ENCODE measurements at places on chromosomes 1 and 21.

DNA sequence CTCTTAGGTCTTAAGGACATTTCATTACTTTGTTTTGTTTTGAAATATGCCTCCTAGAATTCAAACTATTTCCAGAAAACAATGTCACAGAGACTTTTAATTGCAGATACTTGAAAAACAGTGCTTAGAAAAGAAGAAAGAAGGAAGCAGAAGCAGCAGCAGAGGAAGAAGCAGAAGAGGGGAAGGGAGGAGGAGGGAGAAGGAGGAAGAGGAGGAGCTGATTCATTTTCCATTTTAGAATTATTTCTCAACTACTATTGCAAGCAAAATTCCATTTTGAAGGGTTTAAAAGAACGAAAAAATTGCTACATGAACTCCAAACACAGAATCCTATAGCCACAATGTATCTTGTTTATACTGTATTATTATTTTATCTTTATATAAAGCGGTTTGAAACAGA lies 13.9 kb downstream of the RC3H1 start:
- DNase-seq, result no peak

DNA sequence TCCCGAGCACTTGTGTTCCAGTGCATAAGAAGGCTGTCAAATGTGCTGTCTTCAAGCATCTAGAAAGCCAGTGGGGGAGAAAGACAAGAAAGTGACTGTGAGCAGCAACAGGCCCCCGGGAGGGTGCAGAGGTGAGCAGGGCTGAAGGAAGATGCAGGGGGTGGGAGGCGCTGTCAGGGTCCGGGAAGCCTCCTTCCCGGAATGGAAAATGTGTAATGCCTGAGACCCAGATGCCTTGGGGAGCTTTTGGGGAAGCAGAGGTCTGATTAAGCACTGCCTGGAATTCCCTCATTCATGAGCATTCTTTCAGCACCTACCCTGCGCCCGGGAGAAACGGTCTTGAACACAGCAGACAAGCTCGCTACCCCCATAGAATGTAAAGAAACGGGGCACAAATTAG lies 1.3 kb downstream of the NPHP4 start:
- no peak for DNase-seq

DNA sequence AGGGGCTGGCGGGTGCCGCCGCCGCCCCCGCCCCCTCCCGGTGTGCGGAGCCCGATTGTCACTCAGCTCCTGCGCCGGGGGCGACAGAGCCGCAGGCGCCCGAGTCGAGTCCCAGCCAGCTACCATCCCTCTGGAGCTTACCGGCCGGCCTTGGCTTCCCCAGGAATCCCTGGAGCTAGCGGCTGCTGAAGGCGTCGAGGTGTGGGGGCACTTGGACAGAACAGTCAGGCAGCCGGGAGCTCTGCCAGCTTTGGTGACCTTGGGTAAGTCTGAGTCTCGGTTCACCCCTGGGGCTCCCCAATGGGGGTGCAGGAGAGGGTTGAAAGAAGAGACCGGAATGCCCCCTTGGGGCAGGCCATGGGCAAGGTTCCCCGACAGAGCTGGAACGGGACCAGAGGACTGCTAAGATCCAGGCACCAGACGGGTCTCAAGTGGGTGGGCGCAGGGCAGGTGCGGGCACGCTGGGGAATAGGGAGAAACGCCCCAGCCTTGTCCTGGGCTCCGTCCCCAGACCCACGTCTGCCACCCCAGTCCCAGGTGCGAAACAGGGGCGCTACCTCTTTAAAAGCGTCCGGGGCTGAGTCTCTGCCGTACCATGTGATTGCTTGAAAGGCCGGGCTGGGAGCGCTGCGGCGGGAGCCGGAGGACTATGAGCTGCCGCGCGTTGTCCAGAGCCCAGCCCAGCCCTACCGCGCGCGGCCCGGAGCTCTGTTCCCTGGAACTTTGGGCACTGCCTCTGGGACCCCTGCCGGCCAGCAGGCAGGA lies at the start of gene ADORA1:
TSS of gene ADORA1 (plus strand) at position 61 of the 765 bp plus-strand sequence. CDS start 1,116 bp downstream, outside the sequence.
- no peak for DNase-seq

DNA sequence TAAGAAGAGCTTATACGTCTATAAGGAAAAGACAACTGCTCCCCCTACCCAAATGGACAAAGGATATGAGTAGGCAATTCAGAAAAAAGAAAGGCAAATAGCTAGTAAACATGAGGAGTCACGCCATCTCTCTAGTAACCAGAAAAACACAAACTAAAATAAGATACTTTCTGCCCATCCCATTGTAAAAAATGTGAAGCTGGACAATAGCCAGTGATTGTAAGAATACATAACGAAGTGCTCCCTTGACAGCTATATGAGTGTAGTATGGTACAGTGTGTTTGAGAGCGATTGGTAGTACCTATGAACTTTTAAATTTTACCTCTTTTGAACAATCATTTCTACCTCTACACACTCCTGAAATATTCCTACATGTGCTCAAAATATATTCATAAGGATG lies 7.5 kb upstream of the GJA8 start:
- DNase-seq, result no peak

- no peak for DNase-seq
These were observed 87.2 kb upstream of the POU3F1 start for GRCh38 chr1:38133756-38134155.

GRCh38 chr1:9069326-9070100 lies at the start of gene SLC2A5:
Gene SLC2A5, minus strand, starts transcription at chr1:9069635. Its CDS starts 99 bp downstream, at chr1:9069536.
- no peak for DNase-seq

- no peak for DNase-seq
These were observed 2.3 kb upstream of the EPS8L3 start for GRCh38 chr1:109765896-109766615.

DNA sequence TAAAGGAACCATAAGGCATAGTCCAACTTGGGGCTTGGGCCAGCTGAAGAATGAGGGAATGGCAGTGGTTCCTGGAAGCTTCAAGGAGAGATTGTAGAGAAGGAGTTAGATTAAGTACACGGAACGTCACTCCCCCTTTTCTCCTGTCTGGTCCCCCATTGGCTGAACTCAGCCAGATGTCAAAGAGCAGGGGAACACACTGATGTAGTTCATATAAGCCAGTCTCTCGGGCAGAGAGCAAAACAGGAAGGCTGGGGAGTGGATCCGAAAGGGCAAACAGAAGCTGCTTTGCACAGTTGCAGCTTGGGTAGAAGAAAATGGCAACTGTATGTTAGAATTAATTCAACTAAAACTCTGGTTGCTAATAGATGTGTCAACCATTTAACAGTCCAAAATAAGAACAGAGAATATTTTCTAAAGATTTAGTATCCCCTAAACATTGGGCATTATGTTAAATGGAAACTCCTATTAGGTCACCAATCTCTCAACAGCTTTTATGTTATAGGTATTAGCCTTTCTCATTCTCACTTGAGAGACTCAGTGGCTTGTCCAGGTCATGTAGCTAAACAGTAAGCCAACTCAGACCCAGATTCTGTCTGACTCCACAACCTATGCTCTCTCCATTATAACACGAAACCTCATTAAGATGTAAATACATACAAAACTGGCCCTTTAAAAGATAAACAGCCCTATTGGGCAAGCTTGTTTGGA lies 600.7 kb upstream of the USP24 start:
- no peak for DNase-seq

- DNase-seq, result no peak
These were observed 4.3 kb upstream of the C1QTNF12 start for GRCh38 chr1:1250786-1251284.

DNA sequence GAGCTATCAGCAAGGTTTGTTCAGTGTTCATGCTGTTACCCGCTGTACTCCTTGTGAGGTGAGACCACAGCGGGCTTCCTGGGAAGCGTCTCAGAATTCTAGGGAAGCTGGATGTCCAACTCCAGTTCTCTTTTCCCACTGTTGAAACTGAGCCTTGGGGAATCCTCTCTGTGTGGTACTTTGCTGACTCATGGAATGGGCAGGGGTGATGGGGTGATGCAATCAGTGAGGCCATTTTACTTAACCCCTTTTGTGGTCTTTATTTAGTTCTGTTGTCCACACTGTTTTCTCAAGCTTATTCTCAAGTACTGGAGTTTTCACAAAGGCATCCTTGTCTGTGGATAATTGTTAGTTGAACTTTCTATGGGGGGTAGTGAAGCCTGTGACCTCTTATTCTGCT lies 42.6 kb downstream of the ACKR1 start:
- DNase-seq, result no peak

DNA sequence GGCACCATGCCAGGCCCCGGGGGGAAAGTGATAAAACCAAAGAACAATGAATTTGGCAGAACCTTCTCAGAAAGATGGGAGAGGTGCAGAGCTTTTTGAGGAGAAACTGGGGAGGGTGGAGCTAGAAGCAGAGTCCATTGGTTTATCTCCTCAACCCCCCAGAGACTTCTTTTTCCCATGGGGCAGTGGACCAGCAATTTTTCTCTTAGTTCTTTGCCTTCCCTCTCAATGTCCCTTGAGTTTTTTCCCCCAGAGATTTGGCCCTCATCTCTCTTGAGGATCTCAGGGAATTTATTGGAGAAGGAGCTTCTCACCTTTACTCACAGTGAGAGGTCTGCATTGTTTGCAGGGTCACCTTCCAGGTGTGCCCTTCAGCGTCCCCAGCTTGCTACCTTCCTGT lies 5.3 kb upstream of the ARHGEF11 start:
- DNase-seq, result no peak

- no peak for DNase-seq
These were observed 105.6 kb downstream of the MIS18A start for GRCh38 chr21:32173121-32173724.

DNA sequence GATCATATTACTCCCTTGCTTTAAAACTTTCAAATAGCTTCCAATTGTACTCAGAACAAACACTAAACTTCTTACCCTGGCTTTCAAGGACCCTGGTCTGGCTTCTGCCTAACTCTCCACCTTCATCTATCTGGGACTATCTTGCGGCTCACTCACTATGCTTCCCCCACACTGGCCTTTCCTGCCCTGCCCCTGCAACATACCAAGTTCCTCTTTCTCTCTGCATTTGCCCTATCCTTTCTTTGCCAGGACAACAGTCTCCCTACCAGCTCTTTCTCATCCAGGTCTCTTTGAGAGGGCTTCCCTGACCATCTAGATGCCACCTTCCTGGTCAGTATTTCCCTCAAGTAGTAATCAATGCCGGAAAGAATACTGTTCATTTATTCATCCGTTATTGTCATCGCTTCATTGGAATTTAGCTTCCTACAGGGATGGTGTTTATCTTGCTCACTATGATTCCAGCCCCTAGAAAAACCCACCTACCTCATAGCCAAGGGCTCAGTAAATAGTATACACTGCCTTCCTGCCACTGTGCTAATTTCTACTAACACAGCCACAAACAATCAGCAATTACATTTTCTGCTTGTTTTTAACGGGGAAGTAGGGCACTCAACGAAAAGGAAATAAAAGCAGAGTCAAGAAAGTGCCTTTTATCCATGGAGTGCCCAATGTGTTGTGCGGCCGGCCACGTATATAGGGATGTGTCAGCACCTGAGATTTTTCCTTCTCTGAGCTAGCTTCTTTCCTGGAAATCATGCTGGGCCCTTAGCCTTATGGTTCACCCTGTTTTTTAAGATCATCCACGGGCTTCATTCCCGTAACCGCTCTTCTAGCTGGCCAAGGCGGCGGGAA lies 521 bp upstream of the CDC7 start:
- no peak for DNase-seq

GRCh38 chr1:154620751-154621150 lies 12.8 kb upstream of the ADAR start:
- DNase-seq, result no peak

DNA sequence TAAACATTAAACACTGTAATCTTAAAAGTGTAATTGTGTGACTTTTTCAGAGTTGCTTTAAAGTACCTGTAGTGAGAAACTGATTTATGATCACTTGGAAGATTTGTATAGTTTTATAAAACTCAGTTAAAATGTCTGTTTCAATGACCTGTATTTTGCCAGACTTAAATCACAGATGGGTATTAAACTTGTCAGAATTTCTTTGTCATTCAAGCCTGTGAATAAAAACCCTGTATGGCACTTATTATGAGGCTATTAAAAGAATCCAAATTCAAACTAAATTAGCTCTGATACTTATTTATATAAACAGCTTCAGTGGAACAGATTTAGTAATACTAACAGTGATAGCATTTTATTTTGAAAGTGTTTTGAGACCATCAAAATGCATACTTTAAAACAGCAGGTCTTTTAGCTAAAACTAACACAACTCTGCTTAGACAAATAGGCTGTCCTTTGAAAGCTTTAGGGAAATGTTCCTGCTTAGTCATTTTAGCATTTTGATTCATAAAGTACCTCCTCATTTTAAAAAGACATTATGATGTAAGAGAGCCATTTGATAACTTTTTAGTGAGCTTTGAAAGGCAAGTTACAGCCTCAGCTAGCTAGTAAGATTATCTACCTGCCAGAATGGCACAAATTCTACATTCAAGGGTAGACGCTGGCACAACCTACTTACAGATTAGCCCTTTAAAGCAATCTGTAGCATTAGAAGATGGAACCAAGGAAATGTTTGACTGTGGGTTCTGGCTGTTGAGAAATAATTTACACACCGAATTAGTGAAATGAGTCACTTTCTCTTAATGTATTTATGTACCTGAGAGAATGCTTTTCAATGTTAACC lies 9.4 kb downstream of the SOD1 start:
- no peak for DNase-seq

- no peak for DNase-seq
These were observed 27.9 kb downstream of the C1orf115 start for GRCh38 chr1:220717800-220718640.

DNA sequence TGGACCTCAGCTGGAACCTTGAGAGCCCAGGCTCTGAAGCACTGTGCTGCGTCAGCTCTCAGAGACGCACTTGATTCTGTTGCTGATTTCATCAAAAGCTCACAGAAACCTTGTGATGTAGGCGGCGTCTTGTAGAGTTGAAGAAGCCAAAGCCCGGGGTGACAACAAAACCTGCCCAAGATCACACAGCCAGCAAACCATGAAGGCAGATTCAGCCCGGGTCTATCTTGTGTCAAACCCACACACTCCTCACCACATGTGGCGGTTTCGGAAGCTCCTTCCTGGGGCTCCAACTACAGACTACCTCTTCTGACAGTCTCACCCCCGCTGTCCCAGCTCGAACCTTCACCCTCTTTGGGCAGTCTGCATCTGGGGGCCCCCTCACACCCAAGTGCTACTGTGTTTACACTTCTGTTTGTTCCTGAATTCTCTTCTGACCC lies 50.4 kb downstream of the TENT5C start:
- DNase-seq, result no peak

DNA sequence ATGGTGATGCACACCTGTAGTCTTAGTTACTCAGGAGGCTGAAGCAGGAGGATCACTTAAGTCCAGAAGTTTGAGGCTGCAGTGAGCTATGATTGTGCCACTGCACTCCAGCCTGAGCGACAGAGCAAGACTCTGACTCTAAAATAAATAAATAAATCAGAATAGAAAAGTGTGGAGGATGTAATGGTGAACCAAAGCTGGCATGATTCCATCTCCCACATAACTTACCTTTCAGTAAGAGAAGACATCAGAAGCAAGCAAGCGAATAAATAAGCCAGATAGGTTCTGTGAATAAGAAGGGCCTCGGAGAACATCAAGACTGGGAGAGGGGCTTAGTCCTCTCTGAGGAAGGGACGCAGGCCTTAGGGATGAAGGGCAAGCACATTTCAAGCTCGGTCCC lies 59.5 kb downstream of the TOMM20 start:
- no peak for DNase-seq

GRCh38 chr1:160346958-160347357 lies 3.8 kb downstream of the NCSTN start:
- DNase-seq, result no peak

Data from BJ (cell line).